Esophagus muscularis mucosa (tissue), 4 donors: ENCODE measurements at places on chromosomes 11 and 22. TPM values are rescaled to one million over a fixed set of nuclear protein-coding genes. Genes with fewer than 3 reads are reported as not detected.

The DDI1 gene
- not detected for total RNA-seq

DNA sequence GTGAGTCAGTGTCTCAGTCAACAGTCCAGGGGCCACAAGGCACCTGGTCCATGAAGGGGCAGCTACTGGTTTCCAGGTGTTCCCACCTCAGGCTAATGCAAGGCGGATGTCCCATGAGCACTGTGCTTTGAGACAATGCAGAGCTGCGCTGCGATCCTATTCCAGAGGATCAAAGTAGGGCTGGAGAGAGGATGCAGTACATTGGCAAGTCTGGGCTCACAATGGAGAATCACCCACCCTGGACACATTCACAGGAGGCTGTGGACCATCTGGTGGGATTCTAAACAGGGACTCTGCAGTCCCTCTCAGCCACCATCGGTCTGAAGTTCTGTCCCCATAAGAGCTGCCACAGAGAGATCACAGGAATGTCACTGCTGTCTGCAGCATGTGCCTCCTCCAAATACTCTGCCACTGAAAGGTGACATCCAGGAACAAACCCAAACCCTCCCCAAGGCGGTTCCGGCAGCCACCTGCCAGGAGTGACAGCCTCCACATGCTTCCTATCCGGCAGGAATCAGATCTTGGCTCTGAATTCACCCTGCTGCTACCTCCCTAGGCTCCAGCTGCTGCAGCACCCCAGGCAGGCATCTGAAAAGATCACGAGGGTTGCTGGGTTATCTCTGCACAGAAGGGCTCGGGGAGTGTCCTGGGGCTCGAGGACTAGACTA is 45.3 kb upstream of the SERPIND1 start:
- DNase-seq, result no peak

The FBLN1 gene
- 355 TPM for total RNA-seq

DNA sequence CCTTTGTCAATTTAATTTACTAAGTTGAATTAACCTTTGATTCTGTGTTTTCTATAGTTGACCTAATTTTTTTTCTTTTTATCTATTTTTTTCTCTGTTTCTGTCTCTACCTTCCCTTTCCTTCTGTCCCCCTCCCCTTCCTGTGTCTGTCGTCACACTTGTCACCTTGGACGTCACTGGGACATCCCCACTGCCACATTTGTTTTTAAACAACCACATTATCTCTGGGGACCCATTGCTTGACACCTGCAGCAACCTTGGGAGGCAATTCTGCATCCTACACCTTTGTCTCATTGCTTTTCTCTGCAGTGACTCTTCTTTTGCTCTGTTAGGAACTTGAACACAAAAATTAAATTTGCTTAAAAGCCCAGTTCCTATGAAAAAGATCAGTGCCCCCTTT is 51.8 kb upstream of the TTC12 start:
- DNase-seq, result no peak

DNA sequence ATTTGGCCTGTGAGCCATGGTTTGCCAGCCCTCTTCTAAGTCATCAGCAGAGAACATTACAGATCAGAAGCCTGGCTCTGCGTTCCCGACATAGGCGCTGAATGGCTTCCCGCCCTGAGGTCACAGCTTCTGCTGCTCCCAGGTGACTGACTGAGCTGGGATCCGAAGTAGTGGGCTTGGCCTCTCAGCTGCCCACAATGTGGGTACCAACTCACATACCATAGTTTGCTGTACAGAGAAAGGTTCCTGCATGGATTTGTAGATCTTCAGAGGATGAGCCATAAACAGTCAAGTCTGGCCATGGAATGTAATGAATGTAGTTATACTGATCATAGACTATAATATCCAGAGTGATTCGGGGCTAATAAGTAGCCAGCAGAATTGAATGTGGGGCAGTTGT is 42.6 kb downstream of the TEAD1 start:
- peak; percentile 62 for DNase-seq

DNA sequence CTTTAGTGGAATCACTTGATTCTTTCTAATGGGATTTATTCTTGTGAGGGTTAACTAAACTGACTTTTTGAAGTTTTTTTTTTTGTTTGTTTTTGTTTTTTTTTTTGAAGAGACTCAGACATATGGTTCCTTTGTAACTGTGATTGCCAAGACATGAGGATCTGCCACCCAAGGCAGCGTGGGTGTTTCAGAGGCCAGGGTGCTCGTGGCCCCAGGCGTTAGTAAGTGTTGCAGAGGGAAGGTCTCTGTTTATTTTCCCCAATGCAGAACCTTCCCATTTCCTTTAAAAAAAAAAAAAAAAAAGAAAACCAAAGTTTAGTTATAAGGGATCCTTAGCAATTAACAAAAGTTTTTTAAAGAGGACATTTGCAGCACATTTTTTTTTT is 94.8 kb downstream of the CTTN start:
- no peak for DNase-seq

DNA sequence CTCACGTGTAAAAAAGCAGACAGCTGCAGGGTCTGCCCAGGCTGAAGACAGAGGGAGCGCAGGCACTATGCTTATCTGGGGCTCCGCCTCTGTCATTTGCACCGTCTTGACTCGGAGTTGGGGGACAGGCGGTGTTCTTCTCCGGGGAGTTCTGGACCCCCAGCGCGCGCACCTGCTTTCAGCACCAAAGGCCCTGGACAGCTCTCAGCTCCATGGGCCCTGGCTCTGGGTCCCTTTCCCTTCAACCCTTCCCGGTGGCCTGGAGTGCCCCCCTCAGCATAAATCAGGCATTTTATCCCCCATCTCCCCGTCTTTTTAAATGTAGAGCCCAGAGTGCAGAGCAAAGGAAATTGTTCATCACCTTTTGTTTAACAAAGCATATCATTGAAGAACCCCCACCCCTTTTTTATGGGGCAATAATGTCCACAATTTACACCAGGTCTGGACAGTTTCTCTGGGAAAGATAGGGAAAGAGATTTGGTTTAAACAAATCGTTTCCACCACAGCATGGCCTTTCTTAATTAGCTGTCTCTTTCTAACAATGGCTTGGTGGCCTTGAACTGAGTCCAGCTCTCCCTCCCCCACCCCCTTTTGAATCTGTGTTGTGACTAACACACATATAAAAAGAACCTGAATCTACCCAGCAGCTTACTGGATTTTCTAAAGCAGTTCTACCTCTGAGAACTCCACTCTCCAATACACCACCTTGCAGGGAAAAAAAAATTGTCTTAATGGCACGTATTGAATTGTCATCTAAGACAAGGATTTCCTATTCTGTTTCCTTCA is 1.7 kb downstream of the SEZ6L start:
- no peak for DNase-seq

GRCh38 chr11:17013548-17014320 is 480 bp downstream of the PLEKHA7 start:
- no peak for DNase-seq

The HMOX1 gene
- 13.3 TPM for total RNA-seq

DNA sequence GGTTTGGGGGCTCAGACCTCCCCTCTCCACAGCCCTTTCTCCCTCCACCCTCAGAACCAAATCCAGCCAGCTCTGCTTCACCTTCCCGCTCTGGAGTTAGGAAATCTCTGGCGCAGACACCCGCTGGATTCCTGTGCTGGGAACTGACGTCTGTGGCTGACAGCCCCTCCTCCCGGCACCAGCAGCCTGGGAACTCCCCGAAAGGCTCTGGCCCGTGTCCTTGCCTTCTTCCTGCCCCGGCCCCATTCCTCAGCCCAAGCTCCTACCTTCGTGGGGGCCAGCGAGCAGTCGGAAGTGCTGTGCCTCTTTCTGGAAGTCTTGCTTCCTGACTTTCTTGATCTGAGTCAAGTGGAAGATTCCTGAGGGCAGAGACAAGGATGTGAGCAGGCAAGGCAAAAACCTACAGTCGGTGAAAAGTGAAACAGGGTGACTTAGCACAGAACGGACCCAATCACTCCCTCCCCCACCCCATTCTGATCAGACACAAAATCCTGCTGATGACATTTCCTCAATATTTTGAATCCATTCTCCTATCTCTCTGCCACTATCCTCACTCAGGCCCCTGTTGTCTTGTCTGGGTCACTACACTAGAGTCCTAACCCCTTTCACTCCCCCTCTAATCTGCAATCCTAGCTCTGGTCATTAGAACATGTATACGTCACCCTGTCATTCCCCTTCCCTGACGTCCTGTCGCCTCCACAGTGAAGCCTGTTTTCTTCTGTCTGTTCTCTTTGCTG is 34.1 kb downstream of the CHRDL2 start:
- DNase-seq, result peak; percentile 96

- no peak for DNase-seq
Observed at GRCh38 chr22:47290706-47291430, 528.4 kb downstream of the TBC1D22A start.

DNA sequence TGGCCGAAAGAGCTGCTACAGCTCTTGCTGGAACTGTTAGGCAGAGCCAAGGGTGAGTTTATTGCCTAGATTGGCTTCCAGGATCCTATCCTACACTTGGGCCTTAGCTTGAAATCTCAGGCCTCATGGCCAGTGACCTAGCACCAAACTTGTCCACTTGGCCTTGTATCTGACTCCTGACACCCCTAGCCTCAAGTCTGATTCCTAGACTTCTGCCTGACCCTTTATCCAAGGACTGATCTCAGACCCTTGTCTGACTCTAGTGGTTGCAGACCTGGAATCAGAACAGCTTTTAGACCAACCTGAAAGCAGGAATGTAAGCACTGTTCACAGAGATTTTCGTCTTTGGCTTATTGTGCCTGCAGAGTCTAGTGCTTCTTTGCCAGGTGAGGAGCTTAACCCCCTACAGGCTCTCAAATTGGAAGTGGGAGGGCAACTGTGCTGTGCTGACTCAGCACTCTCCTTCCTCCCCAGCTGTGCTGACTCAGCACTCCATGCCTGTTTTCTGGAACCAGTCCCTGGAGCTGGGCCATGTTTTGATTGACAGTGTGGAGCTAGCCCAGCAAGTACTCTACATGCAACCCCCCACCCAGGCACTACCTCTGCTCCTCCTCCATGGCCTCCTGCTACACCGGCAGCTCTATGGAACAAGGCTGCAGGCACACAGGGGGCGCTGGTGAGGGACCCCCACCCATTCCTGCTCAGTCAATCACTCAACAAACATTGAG is 35.1 kb downstream of the RRP8 start:
- DNase-seq, result peak; percentile 62

The IL10RA gene
- 34.9 TPM for total RNA-seq

GRCh38 chr22:30978304-30978962 is 9.4 kb downstream of the TUG1 start:
- DNase-seq, result no peak

The HORMAD2 gene
- total RNA-seq, result not detected

GRCh38 chr11:98564881-98565280 is 455.9 kb upstream of the CNTN5 start:
- no peak for DNase-seq

The SCGB1C1 gene
- not detected for total RNA-seq

The CDON gene
- 29.1 TPM for total RNA-seq

DNA sequence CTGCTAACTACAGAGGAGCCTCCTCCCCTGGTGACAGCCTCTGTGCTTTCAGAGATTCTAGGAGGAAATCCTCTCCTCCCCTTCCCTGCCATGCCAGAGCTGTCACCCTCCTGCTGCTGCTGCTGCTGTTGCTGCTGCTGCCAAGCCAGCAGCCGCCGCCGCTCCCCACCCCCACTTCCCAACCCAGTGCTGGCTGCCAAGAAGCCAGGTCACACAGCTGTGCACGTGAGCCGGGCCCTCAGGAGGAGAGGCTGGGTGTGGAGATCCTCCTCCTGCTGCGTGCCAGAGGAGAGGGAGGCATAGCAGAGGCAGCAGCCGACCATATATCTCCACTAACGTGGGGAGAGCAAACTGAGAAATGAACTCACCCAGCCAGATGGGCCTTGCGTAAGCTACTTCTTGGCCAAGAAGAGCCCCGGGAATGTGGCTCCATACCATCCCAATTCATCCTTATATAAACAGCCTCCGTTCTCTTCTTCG is 12.4 kb downstream of the CRY2 start:
- DNase-seq, result peak; percentile 96

DNA sequence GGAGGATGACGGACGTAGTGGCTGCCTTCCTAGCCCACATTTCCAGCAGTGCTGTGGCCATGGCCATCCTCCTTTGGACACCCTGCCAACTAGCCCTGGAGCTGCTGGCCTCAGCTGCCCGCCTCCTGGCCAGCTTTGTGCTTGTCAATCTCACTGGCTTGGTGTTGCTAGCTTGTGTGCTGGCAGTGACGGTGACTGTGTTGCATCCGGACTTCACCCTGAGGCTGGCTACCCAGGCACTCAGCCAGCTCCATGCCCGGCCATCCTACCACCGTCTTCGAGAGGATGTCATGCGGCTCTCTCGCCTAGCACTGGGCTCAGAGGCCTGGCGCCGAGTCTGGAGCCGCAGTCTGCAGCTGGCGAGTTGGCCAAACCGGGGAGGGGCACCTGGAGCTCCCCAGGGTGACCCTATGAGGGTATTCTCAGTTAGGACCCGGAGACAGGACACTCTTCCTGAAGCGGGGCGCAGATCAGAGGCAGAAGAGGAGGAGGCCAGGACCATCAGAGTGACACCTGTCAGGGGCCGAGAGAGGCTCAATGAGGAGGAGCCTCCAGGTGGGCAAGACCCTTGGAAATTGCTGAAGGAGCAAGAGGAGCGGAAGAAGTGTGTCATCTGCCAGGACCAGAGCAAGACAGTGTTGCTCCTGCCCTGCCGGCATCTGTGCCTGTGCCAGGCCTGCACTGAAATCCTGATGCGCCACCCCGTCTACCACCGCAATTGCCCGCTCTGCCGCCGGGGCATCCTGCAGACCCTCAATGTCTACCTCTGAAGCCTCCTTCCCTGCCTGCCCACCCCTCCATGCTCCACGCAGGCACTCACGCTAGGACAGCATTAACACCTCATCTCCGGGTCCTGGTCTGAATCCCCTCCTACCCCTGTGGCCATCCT is 1.6 kb downstream of the RNF26 start:
- no peak for DNase-seq

The GLYATL1 gene
- total RNA-seq, result not detected
